ENCODE measurements at places on chromosomes 4 and X. TPM values are rescaled to one million over a fixed set of nuclear protein-coding genes. Genes with fewer than 3 reads are reported as not detected.

DNA sequence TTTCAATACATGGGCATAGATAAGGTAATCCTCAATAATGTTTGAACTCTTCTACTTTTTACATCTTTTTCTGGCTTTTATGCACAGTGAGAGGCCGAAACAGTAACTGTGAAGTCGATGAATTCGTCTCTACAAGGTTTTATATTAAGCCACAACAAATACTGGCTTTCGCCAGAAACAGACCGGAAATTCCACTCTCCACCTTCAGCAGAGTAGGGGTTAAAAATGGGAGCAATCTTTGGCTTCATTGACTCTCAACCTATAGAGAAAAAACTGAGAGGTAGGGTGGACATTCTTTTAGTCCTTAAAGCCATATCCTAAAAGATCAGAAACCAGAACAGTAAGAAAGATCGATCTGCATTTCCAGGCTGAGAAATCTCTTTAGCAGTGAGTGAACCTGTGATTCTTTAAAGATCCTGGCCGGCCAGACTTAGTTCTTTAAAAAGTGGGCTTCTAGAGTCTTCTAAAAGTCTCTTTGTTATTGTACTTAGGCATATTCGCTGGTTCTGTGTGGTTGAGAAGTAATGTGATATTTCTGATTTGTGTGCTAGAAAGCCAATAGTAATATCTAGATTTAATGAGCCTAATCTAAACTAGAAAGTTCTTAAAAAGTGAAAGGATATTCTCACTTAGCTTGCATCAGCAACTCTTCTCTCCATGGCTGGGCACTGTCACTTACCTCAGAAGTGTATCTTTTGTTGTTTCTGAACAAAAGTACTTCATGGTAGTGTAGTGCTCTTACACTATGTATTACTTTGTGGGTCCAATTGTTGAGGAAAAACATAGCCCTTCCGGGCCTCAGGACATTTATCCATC, 2.0 kb downstream of the HSPA4L start:
- DNase-seq, result no peak

DNA sequence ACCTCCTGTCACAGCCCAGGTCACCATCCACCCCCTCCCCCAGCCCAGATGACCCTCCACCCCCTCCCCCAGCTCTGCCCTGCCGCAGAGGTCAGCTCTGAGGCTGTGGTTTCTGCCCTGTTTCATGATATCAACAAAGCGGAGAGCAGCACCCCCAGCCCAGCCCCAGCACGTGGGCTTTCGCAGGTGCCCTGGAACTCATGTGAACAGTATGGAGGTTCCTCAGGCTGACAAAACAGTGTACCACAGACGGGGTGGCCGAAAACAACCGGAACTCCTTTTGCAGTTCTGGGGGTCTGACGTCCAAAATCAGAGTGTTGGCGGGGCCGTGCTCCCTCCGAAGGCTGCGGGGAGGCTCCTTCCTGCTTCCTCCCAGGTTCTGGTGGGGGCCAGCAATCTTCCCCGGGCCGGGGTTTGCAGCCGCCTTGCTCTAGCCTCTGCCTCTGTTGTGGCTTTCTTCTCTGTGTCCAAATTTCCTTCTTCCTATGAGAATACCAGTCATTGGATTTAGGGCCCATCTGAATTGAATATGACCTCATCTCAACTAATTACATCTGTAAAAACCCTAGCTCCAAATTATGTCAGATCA, 7.9 kb upstream of the PSAPL1 start:
- DNase-seq, result no peak

DNA sequence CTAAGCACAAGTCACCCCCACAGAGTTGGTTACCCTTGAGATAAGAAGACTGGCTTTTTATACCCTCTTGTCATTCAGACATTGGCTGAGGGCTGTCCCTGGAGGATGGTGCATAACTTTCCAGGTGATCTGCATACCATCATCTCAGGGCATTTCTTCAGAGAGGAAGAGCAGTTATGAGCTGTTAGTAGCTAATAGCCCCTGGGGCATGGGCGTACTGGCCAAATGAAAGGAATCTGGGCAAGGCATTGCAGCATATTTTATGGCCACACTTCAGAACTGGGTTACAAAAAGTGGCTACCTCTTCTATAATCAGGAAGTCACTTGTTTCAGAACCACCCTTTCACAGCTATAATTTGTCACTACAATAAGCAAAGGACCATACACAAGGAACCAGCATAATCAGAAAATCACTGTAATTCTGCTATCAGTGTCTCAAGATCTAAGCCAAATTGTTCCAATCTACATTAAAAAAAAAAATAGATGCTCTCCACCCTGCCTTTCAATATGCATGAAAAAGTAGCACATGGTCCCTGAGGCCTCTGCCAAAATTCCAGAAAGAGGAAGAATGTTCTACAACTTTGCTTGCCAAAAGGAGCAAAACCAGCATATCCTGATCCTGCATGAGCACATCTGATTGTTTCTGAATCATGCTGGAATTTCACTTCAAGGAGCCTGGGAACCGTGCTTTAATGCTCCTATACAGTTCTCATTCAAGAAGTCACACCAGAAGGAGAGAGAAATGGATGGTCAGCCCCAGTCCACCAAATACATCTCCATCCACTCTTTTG, 92.0 kb downstream of the TMEM144 start:
- DNase-seq, result no peak

GRCh38 chrX:53319614-53320542, 38.5 kb upstream of the IQSEC2 start:
- DNase-seq, result peak; percentile 24

DNA sequence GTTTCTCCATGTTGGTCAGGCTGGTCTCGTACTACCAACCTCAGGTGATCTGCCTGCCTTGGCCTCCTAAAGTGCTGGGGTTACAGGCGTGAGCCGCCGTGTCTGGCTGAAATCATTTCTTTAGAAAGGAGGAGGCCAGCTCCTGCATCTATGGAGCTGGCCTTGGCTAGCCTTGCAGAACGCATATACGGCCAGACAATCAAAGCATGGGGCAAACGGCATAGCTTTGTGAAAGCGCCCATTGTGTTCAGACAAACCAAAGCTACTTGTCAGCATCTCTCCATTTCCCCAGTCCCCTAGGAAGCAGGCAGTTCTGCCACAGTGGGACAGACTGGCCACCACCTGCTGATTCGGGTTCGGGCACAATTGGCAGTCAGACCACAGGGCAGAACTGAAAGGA, 48.9 kb upstream of the IQSEC2 start:
- DNase-seq, result no peak

DNA sequence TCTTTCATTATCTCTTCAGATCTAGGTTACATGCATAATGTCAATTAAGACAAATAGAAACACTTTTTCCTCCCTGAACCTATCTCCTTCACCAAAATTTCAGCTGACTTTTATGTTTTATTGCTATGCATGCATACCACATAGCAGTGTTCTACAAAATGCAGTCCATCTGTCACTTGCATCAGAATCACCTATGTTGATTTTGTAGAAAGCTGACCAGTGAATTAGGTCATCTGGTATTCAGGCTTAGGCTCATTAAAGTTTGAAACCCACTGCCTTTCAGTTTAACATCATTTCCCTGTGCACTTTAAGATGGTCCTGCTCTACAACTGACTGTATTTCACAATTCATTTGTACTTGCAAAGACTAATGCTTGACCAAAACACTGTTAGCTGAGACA, 277.9 kb downstream of the CFAP299 start:
- DNase-seq, result no peak

- no peak for DNase-seq
Observed at GRCh38 chrX:13270360-13270759, 49.5 kb downstream of the ATXN3L start.

- no peak for DNase-seq
Observed at GRCh38 chrX:9668537-9668936, 97.1 kb downstream of the GPR143 start.

DNA sequence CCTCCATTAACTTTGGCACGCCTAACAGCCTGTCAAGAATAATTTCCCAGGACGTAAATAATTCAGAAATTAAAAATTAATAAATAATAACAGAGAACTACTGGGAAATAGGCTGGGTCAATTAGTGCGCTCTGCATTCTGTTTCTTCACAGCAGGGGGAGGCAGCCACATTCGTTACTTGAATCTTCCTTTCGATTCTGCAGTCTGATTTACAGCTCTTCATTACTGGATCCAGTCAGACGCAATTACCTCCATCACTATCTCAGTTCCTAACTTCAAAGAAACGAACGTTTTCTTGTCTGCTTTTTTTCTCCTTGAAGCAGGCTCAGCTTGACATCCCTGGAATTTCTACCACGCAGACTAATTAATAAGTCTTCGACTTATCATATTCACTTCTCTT, 9.0 kb upstream of the RPL34 start:
- no peak for DNase-seq

- DNase-seq, result no peak
Observed at GRCh38 chrX:3136161-3136961, 95.1 kb downstream of the ARSF start.

DNA sequence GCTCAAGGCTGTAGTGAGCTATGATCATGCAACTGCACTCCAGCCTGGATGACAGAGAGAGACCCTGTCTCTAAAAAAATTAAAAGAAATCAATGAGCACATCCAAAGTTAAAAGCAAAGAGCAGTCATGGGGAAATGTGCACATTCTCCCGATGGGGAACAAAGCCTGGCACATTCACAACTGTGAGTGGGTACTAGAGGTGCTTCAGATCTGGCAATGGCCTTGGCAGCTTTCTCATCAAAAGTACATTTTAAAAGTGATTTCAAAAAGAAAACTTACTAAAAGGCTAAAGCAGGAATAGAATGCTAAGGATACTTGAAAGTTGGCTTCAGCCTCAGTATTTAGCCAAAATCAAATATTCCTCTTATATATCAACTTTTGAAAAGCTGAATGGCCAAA, 145.9 kb upstream of the MAOA start:
- no peak for DNase-seq

DNA sequence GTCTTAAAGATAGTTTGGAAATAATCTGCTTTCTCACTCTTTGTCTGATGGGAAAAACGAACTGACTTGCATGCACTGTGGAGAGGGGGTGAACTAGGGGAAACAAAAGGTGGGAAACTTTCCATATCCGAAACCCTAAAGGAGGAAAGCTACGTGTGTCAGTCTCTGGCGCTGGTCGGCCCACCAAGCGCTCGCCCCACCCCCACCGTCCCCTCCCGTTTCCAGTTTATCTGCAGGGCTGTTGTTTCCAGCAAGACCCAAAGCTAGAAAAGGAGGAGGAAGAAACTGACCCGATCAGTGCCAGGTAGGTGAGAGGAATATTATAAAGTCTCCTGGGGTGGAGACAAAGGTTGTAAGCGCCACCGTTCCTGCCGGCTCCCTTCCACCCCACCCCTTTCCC, 552 bp downstream of the TCEAL9 start:
- DNase-seq, result no peak

- DNase-seq, result no peak
Observed at GRCh38 chrX:1597345-1598020, 6.1 kb downstream of the AKAP17A start.

GRCh38 chr4:127888559-127888958, 7.9 kb downstream of the PLK4 start:
- no peak for DNase-seq

GRCh38 chr4:95728145-95728544, 111.7 kb upstream of the PDHA2 start:
- DNase-seq, result no peak

- DNase-seq, result no peak
Observed at GRCh38 chrX:21711848-21712197, 46.1 kb downstream of the SMPX start.

DNA sequence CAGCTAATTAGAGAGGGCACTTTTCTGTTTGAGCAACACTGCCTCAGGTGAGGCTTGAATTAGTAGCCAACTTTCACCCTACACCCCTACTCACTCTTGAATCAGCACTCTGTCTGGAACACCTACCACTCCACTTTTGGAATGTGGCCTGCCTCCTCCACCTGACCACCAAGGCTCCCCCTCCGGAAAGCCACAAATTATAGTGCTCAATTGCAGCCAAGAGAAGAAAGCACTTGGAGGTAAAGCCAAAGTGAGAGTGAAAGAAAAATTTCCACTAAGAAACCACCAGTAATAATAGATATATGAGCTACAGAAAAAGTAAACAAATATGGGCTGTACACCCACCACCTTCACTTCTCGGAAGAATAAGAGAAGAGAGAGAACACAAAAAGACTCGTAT, 41.1 kb downstream of the PPP3CA start:
- no peak for DNase-seq

GRCh38 chr4:56552273-56552672, 46.7 kb downstream of the ARL9 start:
- no peak for DNase-seq

- DNase-seq, result peak; percentile 80
Observed at GRCh38 chr4:185143601-185143969, 519 bp downstream of the SLC25A4 start.

GRCh38 chr4:42302348-42302747, 94.9 kb upstream of the SHISA3 start:
- DNase-seq, result no peak

GRCh38 chr4:23888421-23889319, 1.2 kb downstream of the PPARGC1A start:
- DNase-seq, result no peak

- DNase-seq, result no peak
Observed at GRCh38 chrX:110588164-110588563, 207.5 kb downstream of the CHRDL1 start.

GRCh38 chr4:137213372-137214173, 318.7 kb downstream of the PCDH18 start:
- DNase-seq, result no peak

- no peak for DNase-seq
Observed at GRCh38 chrX:52216541-52216940, 31.9 kb downstream of the MAGED4 start.

DNA sequence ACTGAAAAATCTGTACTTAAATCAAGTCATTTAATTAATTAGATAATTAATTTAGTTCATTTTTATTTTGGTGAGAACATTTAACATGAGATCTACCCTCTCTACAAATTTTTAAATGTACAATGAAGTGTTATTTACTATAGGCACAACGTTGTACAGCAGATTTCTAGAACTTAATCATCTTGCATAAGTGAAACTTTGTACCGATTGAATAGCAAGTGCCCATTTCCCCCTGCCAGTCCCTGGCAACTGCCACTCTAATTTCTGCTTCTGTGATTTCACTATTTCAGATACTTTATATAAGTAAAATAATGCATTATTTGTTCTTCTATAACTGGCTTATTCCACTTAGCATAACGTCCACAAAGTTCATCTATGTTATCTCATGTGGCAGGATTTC, 50.1 kb upstream of the SYTL5 start:
- DNase-seq, result no peak

GRCh38 chr4:187965726-187966125, 29.8 kb upstream of the ZFP42 start:
- DNase-seq, result no peak

GRCh38 chrX:24343719-24344118, 16.7 kb upstream of the SUPT20HL1 start:
- DNase-seq, result no peak

The PHOX2B gene
- not detected for total RNA-seq

The SPANXN3 gene
- not detected for total RNA-seq

The MAP7D2 gene
- 0.48 TPM for total RNA-seq

The AR gene
- total RNA-seq, result 16.0 TPM

The KCND1 gene
- total RNA-seq, result 0.21 TPM

The EMCN gene
- 9.7 TPM for total RNA-seq

The ZCCHC12 gene
- not detected for total RNA-seq

The GLRA3 gene
- total RNA-seq, result 0.73 TPM

The FRG2 gene
- total RNA-seq, result not detected

The TMEM154 gene
- total RNA-seq, result 0.60 TPM

The CENPI gene
- total RNA-seq, result 0.34 TPM

The MAGEE2 gene
- not detected for total RNA-seq
